ENCODE measurements at places on chromosomes 11 and 22.

- no peak for DNase-seq
Measured at GRCh38 chr22:41470886-41471285, 2.0 kb downstream of the ACO2 start.

GRCh38 chr11:121467965-121468364 lies 15.2 kb upstream of the SORL1-AS1 start:
- DNase-seq, result no peak

GRCh38 chr11:132030896-132031295 lies 660.5 kb downstream of the NTM start:
- DNase-seq, result no peak

GRCh38 chr22:35604621-35605368 lies 12.3 kb downstream of the MB start:
- DNase-seq, result no peak

GRCh38 chr11:14107050-14107430 lies 144.5 kb downstream of the SPON1 start:
- no peak for DNase-seq

- DNase-seq, result no peak
Measured at GRCh38 chr11:80118073-80118472, 677.2 kb upstream of the TENM4 start.

GRCh38 chr11:65404638-65405339 lies 17.8 kb upstream of the NEAT1 start:
- DNase-seq, result no peak

DNA sequence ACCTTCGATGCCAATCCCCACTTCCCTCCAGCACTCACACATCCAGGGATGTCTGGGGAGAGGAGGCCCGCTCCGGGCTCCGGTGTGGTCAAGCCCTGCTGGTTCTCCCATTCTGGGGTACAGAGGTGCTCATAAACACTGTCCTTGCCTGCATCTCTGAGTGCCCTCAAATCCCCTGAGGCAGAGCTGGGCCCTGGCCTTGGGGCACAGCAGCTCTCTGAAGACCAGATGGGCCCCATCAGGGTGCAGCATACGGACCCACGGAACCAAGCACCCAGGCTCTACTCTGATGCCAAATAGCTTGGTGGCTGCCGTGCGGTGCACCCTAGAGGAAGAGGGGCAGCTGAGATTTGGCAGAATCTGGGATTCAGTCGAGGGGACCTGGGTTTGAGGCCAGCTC lies 35.7 kb upstream of the NNMT start:
- DNase-seq, result no peak
